Choroid plexus epithelial cell (primary cell): ENCODE measurements at places on chromosomes 7 and 10.

- DNase-seq = no peak
Observed at GRCh38 chr7:2307690-2308107, 6.5 kb downstream of the SNX8 start.

DNA sequence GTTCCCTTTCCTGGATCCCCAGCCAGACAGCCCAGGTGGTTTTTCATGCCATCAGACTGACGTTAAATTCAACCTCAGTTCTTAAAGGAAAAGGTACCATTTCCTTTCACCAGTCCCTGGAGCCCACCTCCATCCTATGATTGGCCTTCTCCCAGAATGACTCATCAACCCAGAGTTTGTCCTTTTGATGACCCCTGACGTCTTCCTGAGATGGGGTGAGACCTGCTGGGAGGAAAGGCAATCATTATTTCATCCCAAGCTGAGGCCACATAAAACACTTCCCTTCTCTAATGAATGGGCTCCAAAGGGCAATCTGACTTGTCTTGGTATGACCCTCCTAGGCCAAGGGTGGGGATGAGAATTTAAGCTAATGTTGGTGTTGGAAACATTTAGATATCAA lies 750.7 kb downstream of the SUGCT start:
- peak; percentile 71 for DNase-seq

DNA sequence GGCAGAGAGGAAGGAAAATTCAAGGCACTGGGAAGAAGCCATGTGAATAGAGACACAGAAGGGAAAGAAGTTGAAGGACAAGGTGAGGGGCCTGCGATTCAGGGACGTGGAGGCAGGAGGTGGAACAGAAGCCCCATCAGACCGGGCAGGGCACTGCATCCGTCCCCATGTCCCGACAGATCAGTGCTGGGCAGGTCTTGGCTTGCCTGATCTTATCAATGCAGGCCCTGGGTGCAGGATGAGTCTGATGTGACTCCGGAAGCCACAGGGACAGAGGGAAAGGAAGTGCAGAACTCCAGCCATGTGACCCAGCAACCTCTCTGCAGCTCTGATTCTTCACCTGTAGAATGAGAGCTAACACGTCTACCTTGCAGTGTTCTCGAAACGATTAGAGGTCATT lies 136.2 kb upstream of the CTBP2 start:
- no peak for DNase-seq

GRCh38 chr7:121774563-121774962 lies 98.4 kb upstream of the PTPRZ1 start:
- no peak for DNase-seq

DNA sequence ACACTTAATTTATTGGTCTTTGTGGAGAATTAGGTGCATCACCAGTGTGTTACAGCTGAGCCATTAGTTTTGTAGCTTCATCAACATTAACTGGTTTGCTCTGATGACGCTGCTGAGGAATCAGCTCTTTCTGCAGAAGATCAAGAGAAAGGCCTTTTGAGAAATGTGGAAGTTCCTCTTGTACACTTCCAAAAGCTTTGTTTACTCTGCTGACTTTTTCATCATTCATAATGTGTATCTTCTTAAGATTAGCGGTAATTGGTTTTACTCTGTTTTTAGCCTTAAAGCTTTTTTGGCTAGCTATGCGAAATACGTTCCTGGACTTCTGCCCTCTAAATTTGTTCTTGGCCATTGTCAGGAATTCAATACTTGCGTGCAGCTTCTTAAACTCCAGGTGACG lies 8.2 kb upstream of the PHYH start:
- DNase-seq = no peak

GRCh38 chr10:79627075-79627474 lies 16.3 kb downstream of the SFTPA1 start:
- no peak for DNase-seq

GRCh38 chr10:71975087-71975870 lies 11.1 kb downstream of the CHST3 start:
- DNase-seq = no peak

DNA sequence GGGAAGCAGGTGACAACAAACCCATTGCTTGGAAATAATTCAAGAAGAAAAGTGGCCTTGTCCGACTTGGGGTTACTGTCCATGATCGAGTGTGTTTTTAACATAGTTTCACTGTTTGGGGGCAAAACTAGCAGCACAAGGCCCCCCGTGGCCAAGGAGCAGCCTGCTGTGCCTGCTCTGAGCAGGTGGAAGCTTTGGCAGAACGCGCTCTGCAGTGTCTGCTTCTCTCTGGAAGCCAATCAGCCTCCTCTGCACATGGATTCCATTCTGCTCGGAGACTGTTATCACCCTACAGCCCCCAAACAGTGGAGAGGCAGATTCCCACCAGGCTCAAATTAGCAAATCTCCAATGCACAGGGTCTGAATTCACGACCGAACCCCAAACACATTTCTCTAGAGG lies 7.3 kb upstream of the TCERG1L start:
- DNase-seq = no peak
